NCI-H1048 (cell line): ENCODE measurements at places on chromosomes 16 and 17.

GRCh38 chr17:64411999-64412771 is 21.5 kb upstream of the PECAM1 start:
- no peak for DNase-seq

DNA sequence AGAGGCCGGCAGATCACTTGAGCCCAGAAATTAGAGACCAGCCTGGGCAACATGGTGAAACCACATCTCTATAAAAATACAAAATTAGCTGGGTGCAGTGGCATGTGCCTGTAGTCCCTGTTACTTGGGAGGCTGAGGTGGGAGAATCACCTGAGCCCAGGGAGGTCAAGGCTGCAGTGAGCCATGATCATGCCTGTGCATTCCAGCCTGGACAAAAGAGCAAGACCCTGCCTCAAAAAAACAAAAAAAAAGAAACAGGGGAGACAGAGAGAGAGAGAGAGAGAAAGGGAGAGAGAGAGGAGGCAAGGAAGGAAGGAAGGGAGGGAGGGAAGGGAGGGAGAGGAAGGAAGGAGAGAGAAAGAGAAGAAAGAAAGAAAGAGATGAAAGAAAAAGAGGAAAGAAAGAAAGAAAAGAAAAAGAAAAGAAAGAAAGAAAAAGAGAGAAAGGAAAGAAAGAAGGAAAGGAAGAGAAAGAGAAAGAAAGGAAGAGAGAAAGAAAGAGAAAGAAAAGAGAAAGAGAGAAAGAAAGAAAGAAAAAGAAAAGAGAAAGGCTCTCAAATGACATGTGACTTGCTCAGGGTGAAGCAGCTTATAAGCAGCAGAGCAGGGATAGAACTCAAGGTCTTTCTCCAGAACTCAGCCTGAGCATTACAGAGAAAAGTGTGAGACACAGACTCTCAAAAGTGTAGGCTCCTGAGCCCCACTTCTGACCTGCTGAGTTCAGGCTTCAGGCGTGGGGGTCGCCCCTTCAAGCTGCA is 15.5 kb downstream of the CX3CL1 start:
- no peak for DNase-seq

GRCh38 chr16:30472328-30472942 is at the start of gene ITGAL:
Gene ITGAL (plus strand): TSS chr16:30472742. CDS start chr16:30472838, 96 bp downstream.
- DNase-seq = no peak

GRCh38 chr16:85400305-85401205 is 212.6 kb upstream of the GSE1 start:
- no peak for DNase-seq

GRCh38 chr17:50468304-50469207 is at the start of gene CHAD:
Gene CHAD (minus strand): TSS chr17:50468880. CDS start chr17:50468813, 67 bp downstream.
- no peak for DNase-seq

- no peak for DNase-seq
These were observed 115.7 kb upstream of the IRX3 start for GRCh38 chr16:54402270-54402669.

- DNase-seq = peak; percentile 7
These were observed 13.7 kb downstream of the SYCE1L start for GRCh38 chr16:77212741-77213541.

- no peak for DNase-seq
These were observed 22.1 kb upstream of the NAT9 start for GRCh38 chr17:74798239-74798707.

DNA sequence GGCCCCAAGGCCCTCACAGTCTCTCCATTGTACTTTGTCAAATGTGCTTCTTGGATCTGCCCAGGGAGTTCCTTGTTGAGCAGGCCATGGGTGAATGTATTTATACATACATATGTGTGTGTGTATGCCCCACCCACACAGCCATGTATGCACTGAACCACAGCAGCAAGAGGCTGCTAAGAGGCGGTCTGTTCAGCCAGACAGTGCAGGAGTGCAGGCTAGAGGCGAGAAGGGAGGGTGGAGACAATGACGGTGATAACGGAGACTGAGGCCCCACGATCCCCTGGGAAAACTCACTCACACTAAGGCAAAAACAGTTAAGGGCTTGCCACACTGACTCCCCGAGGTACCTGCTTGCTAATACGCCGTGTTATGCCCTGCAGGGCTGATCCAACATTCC is 151.0 kb upstream of the CDC42EP4 start:
- DNase-seq = no peak

DNA sequence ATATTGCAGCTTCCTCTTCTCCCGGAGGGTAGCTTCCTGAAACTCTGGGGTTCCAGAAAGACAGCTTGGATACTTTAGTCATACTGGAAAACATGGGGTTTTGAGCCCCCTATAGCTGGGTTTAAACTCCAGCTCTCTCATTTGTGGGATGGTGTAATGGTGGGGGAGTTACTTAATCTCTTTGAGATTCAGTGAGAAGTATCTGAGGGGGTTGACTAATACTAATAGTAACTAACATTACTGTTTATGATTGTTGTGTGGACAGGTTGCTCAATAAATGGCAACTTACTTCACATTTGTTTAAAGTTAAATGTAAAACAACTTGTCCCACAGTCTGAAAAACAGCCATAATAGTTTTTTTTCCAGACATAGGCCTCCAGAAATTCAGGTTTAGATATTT is 5.1 kb upstream of the SUZ12 start:
- no peak for DNase-seq

DNA sequence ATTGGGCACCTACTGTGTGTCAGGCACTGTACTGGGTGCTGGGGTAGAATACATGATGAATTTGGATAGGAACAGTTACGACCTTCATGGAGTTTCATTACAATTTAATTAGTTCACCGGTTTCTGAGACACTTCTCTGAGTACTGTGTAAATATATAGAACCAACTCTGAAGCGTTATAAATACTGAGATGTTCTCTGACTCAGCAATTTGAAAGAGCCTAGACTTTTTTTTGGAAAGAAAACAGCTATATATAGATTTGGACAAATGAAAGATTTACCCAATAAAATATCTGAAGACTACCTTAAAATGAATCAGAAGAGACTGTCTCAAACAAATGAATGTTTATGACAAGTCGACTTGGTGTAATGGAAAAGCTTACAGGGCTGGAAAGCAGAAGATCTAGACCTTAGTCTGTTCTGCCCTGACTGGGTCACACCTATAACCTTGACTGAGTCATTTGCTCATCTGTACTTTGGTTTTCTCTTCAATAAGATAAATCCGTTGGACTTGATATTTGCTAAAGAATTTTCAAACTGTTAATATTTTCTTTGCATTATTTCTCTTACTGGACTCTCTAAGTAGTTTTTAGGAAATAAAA is 4.6 kb upstream of the GAN start:
- no peak for DNase-seq

- no peak for DNase-seq
These were observed 3.3 kb downstream of the AXIN1 start for GRCh38 chr16:349211-349610.

- DNase-seq = no peak
These were observed at the start of gene IRF8 for GRCh38 chr16:85898521-85899442. Gene IRF8 (plus strand): TSS chr16:85899162. CDS start chr16:85903016, 3,854 bp downstream.

DNA sequence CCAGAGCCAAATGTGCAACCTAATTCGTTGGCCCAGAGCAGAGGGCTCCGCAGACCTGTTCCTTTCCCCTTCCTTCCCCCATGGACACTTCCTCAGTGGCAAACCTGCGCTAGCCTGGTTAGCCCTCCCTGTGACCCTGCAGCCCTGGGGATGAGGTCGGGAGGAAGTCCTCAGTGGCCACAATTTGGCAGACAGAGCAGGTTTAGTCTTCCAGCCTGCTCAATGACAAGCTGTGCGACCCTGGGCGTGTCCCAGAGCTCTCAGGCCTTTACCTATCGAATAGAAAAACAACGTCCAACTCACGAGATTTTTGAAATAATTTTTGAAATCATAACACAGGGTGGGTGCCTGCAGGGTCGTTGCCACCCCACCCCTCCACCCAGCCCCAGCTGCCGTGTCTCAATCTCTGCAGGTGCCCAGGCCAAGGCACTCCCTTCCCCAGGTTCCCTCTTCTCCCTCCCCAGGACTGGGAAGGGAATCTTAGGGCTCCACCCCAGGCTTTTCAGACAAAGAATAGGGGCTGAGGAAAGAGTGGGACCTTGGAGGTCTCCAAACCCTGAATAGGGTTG is 1.4 kb downstream of the HBM start:
- no peak for DNase-seq

GRCh38 chr16:76963614-76964315 is 227.2 kb upstream of the MON1B start:
- DNase-seq = no peak
